ENCODE measurements at places on chromosomes 7 and 10.

GRCh38 chr10:18261063-18261610, 120.9 kb downstream of the CACNB2 start:
- no peak for DNase-seq

DNA sequence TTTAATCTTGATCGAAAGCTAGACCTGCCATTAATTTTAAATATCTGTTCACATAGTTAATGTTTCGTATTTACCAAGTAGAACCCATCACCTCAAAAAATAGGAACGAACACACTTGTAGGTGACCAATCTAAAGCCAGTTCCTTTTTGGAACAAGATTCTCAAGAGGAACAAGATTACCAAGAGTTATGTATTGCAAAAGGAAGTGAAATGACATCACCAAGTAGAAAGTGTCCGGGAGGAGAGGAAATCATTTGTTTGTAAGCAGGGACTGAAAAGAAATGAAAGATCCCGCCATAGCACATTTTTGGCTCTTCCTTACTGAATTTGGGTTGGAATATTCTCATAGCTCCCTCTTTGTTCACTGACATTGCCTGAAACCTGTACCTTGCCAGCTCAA, 1200.5 kb downstream of the SORCS1 start:
- DNase-seq = no peak

GRCh38 chr10:70714245-70714644, 41.9 kb downstream of the ADAMTS14 start:
- no peak for DNase-seq

GRCh38 chr7:130961128-130961601, 227.2 kb upstream of the KLF14 start:
- DNase-seq = no peak

DNA sequence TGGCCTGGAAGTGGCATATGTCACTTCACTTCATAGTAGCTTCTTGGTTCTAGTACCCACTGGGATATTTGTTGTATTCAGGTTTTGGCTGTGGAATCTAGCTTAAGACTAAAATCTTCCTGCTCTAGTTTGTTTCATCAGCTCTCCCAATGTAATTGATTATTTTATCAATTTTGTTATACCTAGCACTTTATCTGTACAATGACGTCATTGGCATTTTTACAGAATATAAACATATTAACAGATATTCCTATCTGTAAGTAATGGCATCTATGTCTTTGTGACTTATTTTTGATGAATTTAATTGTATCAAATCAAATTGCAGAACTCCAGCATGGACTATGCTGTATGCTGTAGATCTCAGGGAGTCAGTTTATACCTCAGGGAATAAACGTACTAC, 19.7 kb downstream of the KIAA1217 start:
- no peak for DNase-seq

DNA sequence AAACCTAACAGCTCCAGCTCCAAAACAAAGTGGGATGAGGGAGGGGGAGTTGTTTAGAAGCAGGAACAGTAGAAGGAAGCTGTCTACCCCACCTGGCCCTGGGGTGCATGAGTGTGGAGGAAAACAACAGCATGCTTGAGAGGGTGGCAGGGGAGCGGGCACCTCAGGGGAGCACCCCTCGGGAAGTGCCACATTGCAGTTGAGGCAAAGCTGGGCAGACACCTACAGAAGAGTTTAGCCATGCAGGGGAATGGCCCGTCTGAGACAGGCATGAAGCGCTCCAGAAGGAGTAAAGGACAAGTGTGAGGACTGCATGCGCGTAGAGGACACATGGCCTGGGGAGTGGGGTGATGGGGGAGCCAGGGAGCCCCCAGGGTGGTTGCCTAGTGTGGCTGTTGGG, 18.1 kb downstream of the CHAT start:
- no peak for DNase-seq

- no peak for DNase-seq
Measured at GRCh38 chr10:17475661-17476060, 21.3 kb upstream of the ST8SIA6 start.

DNA sequence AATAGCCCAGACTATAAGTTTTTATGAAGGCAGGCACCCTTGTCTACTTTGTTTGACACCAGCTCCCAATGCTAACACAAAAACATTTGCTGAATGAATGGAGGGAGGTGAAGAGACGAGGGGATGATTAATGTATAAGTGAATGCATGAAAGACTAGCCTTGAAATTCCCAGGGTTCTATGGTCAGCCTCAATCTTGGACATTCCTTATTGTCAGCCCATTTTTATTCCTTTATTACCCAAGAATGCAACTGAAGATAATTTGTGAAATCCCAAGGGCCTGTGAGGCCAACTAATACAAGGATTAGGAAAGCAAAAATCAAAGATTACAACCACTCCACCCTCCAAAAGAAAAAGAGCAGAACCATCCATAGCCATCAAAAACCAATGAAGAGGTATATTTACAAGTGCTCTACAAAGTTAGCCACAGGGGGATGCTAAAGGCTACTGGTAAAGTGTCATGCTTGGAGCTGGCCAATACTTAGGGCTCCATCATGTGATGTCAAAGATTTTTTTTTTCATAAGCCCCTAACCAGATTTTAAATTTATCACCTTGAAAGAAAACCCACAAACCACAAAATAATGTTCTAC, 40.0 kb upstream of the ASAH2 start:
- DNase-seq = no peak

- no peak for DNase-seq
Measured at GRCh38 chr7:112908086-112908485, 117.9 kb upstream of the TMEM168 start.

- no peak for DNase-seq
Measured at GRCh38 chr7:2205036-2205780, 27.5 kb downstream of the MAD1L1 start.

GRCh38 chr7:108650467-108650866, 80.8 kb downstream of the DNAJB9 start:
- DNase-seq = no peak

DNA sequence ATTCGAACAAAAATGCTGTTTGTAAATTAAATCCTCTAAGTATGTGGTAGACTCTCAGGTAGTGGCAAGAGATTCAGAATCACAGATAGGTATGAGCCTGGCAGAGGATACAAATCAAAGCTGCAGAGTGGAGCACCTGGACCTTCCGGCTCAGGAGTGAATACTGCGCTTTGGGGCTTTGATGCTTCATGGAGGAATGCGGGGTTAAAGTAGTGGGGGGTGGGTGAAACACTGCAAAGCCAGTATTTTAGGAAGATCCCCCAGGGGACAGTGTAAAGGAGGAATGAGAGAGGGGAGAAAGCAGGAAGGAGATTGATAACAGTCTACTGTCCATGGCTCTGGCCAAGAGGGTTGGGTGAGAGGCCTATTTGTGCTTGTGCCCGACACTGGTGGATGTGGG, 43.2 kb downstream of the CREB5 start:
- no peak for DNase-seq

- DNase-seq = no peak
Measured at GRCh38 chr7:129843978-129844840, 108.6 kb downstream of the UBE2H start.

DNA sequence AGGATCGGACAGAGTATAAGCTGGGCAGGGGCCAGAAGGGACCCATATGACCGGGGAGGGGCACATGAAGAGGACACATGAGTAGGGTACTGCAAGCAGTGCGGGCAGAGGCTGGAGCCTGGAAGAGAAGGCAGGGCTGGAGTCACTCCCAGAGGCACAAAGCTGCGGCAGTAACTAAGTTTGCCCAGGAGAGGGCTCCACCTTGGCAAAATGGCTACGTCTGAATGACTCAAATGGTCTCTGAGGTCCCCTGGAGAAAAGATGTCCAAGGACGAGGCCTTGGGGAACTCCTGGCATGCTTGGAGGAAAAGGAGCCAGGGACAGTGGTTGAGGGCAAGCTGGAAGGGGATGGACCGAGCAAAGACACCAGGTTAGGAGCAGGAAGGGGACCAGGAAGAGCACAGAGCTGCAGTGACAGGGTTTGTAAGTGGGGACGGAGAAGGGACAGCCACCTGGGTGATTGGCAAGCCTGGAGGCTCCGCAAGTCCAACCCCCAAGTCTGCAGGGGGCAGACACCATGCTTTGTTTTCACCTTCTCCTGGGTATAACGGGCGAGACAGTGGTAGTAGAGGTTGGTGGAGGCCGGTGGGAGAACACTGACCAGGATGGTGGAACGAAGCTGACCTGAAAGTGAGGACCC, 43.1 kb upstream of the LBX1 start:
- DNase-seq = peak; percentile 34

- no peak for DNase-seq
Measured at GRCh38 chr7:90413185-90413528, 9.9 kb downstream of the CLDN12 start.

DNA sequence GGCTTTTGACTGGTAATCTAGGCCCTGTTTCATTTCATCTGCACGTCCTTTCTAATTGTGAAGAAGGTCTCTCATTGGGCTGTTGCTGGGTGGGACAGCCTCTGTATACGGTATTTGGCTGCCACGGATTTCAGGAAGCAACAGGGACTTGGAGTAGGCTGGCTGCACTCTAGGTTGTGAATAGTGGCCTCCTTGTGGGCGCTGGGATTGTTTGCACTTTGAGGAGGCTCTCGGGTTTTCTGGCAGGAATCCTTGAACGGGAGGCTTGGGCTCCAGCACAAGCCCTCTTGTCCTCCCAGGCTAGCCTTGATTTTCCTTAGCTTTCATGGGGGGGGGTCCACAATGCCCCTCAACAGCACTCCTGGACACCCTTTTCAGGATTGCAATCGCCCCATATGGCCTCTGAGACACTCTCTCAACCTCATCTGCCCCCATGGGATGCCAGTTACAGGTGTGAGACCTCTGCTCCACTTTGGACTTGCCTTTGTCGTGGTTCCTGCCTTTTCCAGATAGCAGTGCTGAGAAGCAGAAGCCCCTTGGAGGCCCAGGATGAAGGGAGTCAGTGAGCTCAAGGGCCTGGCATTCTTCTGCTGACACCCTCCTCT, 33.9 kb upstream of the ZNF273 start:
- DNase-seq = no peak

GRCh38 chr10:21744223-21744622, 210.2 kb downstream of the MLLT10 start:
- DNase-seq = no peak

- no peak for DNase-seq
Measured at GRCh38 chr10:98262571-98262970, 5.4 kb downstream of the LOXL4 start.

DNA sequence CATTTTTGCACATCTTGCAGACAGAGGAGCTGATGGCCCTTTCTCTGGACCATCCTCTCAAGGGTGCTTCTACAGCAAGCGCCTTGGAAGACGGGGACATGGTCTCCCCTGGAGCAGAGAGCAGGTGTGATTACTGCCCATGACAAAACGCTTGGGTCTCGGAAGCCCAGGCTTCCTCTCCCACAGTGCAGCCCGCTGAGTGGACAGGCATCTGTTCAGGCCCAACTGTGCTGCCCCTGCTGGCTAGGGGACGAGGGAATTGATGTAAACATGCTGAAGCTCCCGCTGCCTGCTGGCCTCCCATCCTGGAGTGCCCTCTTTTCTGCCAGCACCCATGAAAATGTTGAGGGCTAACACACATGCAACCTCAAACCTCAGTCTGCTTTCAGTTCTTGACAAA, 14.3 kb downstream of the IL15RA start:
- DNase-seq = no peak

DNA sequence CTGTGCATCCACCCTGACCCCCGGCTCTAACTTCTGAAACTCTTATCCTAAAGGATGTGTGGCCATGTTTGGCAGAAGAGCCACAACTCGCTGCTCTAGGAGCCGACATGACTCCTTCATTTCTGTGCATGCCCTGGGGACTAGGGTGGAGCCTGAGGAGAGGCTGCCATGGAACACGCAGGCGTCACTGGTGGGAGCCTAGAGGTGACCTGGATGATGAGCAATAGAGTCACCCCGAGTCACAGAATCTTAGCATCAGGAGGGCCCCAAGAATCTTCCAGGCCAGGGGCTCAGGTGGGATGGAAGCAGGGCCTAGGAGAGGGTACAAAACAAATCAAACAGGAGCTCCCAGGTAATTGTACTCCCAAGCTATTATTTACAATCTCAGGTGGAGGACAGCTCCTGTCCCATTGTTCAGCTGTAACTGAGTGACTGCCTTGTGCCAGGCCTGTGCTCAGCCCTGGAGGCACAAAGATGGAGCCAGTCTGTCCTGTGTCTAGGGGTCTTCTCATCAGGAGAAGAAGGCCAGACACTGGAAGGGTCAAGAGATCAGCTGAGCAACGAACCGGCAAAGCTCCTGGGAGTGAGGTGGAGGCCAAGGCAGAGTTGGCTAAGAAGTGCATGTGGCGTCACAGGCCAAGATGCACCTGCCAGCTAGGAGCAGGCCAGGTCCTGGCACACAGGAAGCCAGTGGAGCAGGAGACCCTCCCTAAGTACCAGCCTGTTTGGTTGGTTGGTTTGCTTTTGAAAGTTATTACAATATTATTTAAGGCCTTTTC, 5.8 kb upstream of the ZNF22 start:
- no peak for DNase-seq

DNA sequence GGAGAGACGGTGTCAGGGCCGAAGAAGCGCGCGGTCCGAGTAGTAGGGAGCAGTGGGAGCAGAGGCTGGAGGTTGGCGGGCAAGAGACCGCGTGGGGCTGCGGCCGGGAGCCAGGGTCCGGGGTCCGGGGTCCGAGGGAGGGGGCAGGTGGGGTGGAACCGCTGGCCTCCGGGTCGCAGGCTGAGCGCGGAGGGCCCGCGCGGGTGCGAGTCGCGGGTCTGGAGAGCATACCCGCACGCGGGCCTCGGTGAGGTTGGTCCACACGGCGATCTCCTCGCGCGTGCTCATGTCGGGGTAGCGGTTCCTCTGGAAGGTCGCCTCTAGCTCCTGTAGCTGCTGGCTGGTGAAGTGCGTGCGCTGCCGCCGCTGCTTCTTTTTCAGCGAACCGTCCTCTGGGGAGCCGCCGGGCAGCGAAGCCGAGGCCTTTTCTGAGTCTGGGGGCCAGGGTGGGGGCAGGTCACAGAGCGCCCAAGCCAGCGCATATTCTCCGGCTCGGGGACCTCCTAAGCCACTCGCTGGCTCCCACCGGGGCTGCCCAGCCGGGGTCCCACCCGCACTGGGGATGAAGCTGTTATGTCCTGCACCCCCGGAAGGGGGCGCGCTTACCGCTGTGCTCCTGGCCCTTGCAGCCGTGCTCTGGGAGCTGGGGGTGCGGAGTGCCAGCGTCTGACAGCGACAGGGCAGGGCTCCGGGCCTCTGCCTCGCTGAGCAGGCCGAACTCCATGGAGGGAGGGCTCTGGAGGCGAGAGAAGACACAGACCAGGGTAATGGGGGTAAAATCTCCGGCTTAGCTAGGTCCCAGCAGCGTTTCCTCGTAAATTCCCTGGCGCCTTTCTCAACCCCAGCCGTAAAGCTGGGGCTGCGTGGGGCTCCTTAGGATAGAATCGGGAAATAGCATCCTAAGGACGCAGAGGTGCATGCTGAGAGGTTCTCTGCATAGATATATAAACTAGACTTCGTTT, 5.5 kb downstream of the ELOVL3 start:
- DNase-seq = peak; percentile 27

GRCh38 chr7:74412056-74412455, 41.6 kb upstream of the GTF2IRD1 start:
- no peak for DNase-seq
